ENCODE measurements at places on chromosomes 1 and 21.

DNA sequence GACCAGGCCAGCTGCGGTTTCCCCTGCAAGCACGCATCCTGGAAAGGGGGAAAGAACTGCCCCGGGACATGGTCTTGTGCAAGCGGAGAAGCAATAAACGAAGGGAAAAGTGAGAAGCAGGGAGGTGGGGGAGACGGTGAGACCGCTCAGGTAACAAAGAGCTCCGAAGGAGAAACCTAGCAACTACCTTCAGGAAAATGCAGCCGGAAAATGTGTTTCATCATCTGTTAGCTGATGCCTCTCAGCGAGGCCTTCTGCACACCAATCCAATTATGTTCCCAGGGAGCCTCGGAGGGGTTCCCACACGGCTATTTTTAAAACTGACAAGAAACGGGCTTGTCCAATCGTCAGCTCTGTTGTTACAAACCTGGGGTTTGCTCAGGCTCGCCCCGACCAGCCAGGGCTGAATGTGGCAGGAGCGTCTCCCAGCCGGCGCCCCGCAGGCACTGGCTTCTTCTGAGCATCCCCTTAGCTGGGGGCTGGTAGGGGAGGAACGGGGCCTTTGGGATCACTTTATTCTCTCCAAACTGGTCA is 3.4 kb downstream of the RIPK4 start:
- peaks cover 47% of the 10 kb centered on the region for H3K4me1 ChIP-seq
- H3K36me3 ChIP-seq: no peaks in the 10 kb centered on the region
- peaks cover 87% of the 10 kb centered on the region for H3K27me3 ChIP-seq
- H3K27ac ChIP-seq: no peak overlapping the region

DNA sequence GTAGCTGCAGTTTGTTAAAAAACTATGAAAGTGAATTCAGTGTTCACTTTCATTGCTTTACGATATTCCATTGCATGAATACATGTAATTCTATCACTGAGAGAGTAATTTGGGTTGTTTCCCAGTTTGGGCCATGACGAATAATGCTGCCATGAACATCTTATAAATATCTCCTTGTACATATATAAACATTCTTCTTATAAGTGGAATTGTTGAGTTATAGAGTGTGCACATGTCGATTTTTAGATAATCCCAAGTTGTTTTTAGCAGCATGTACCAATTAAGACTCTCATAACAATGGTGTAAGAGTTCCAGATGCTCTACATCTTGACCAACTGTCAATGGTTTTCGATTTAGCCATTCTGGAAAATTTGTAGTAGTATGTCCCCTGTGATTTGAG is 40.9 kb downstream of the ALG6 start:
- DNase-seq: no peak
- peaks cover 7% of the 10 kb centered on the region for H3K4me1 ChIP-seq
- H3K4me3 ChIP-seq: no peak overlapping the region
- H3K27me3 ChIP-seq: no peaks in the 10 kb centered on the region
- peaks cover 11% of the 10 kb centered on the region for H3K36me3 ChIP-seq

DNA sequence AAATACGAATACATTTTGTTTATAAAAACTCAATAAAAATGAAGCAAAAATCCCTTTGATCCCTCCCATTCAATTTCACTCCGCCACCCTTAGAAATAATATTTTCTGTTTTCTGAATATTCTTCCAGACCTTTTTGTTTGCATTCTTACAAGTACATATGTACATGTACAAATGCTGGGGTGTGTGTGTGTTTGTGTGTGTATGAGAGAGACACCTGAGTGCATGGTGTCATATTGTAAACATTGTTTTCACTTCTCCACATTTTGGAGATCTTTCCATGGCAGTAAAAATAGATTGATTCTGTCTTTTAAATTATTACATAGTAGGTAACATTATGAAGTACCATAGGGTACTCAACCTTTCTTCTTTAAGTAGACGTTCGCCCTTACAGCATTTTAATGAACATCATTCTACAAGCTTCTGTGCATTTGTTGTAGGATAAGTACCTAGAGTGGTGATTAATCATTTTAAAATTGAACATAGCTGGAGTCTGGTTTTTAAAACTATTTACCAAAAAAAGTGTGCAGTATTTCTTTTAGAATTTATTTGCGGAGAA is 1.3 kb upstream of the MPC2 start:
- H3K4me1 ChIP-seq: peaks cover 17% of the 10 kb centered on the region
- no peaks in the 10 kb centered on the region for H3K27me3 ChIP-seq
- H3K36me3 ChIP-seq: no peaks in the 10 kb centered on the region
- DNase-seq: no peak

- no peak for DNase-seq
- no peaks in the 10 kb centered on the region for H3K36me3 ChIP-seq
- H3K4me3 ChIP-seq: no peak overlapping the region
- no peak overlapping the region for H3K27ac ChIP-seq
- H3K27me3 ChIP-seq: no peaks in the 10 kb centered on the region
These were observed 46.9 kb downstream of the SLX9 start for GRCh38 chr21:44986471-44987291.

DNA sequence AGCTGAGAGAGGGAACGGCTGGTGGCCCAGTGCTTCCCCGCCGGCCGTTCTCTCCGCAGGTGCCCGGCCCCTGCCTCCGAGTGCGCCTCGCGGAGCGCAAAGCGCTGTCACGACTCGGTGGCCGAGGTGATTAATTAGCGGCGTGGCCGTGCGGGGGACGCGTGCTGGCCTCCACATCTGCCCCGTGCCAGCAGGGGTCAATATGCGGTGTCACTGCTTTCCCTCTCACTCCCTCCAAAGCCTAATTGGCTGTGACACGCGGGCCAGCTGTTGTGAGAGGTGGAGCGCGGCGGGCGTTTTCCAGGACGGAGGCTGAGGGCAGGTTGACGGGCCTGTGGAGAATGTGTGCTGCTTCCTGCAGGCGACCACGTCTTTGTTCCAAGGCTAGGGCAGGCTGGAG is 239.0 kb downstream of the LMX1A start:
- no peaks in the 10 kb centered on the region for H3K36me3 ChIP-seq
- H3K27me3 ChIP-seq: peaks cover 84% of the 10 kb centered on the region
- peak; percentile 77 for DNase-seq
- no peak overlapping the region for H3K27ac ChIP-seq
- H3K4me3 ChIP-seq: peak overlapping the region; percentile 43

- no peaks in the 10 kb centered on the region for H3K27me3 ChIP-seq
- no peaks in the 10 kb centered on the region for H3K36me3 ChIP-seq
- H3K4me3 ChIP-seq: no peak overlapping the region
- DNase-seq: no peak
These were observed 24.4 kb downstream of the ZBTB17 start for GRCh38 chr1:15951341-15952153.

GRCh38 chr1:162248854-162249535 is 127.7 kb downstream of the SPATA46 start:
- H3K4me3 ChIP-seq: peak overlapping the region; percentile 23
- H3K27ac ChIP-seq: no peak overlapping the region
- no peaks in the 10 kb centered on the region for H3K27me3 ChIP-seq
- H3K4me1 ChIP-seq: peaks cover 33% of the 10 kb centered on the region
- H3K36me3 ChIP-seq: no peaks in the 10 kb centered on the region

GRCh38 chr1:37989361-37989930 is 376 bp downstream of the SF3A3 start:
- H3K27me3 ChIP-seq: no peaks in the 10 kb centered on the region
- peak overlapping the region; percentile 98 for H3K4me3 ChIP-seq
- H3K36me3 ChIP-seq: peaks cover 6% of the 10 kb centered on the region
- DNase-seq: peak; percentile 75
- peak overlapping the region; percentile 49 for H3K27ac ChIP-seq

GRCh38 chr1:2103266-2103900 is 53.2 kb downstream of the PRKCZ start:
- H3K4me3 ChIP-seq: no peak overlapping the region
- no peak for DNase-seq
- H3K4me1 ChIP-seq: no peaks in the 10 kb centered on the region

- H3K4me3 ChIP-seq: no peak overlapping the region
- peaks cover 2% of the 10 kb centered on the region for H3K4me1 ChIP-seq
- DNase-seq: no peak
- no peaks in the 10 kb centered on the region for H3K36me3 ChIP-seq
- H3K27ac ChIP-seq: no peak overlapping the region
These were observed 2220.5 kb downstream of the NCAM2 start for GRCh38 chr21:23218667-23219066.

GRCh38 chr1:232880354-232880753 is 70.1 kb upstream of the NTPCR start:
- H3K4me1 ChIP-seq: no peaks in the 10 kb centered on the region
- no peak overlapping the region for H3K27ac ChIP-seq
- H3K36me3 ChIP-seq: no peaks in the 10 kb centered on the region
- DNase-seq: peak; percentile 40

- H3K36me3 ChIP-seq: no peaks in the 10 kb centered on the region
- H3K27me3 ChIP-seq: no peaks in the 10 kb centered on the region
- H3K4me1 ChIP-seq: peaks cover 4% of the 10 kb centered on the region
- H3K27ac ChIP-seq: no peak overlapping the region
These were observed 1.2 kb downstream of the MFN2 start for GRCh38 chr1:11981378-11982009.

DNA sequence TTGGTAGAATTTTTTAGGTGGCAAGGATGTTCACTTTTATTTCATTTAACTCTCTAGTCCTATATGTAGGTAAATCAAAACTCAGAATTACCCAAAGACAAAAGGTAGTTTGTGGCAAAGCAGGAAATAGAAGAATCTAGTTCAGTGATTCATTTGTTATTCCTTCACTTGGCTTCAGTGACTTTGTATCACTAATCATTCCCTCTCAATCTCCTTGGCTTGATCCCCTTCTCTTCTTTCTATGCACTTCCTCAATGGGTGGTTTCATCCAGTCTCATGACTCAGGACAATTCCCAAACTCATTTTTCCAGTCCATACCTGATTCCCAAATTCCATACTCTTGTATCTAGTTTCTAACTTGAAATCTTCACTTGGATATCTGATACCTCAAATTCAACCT is 64.9 kb downstream of the PRKACB start:
- H3K27ac ChIP-seq: no peak overlapping the region
- no peaks in the 10 kb centered on the region for H3K27me3 ChIP-seq
- peaks cover 5% of the 10 kb centered on the region for H3K36me3 ChIP-seq

- H3K27me3 ChIP-seq: no peaks in the 10 kb centered on the region
- peaks cover 13% of the 10 kb centered on the region for H3K4me1 ChIP-seq
- no peaks in the 10 kb centered on the region for H3K36me3 ChIP-seq
- no peak overlapping the region for H3K27ac ChIP-seq
These were observed 27.2 kb downstream of the C8B start for GRCh38 chr1:56938646-56939045.

GRCh38 chr1:87155170-87155569 is 173.5 kb upstream of the LMO4 start:
- H3K27me3 ChIP-seq: no peaks in the 10 kb centered on the region
- no peaks in the 10 kb centered on the region for H3K36me3 ChIP-seq
- no peak for DNase-seq
- peaks cover 27% of the 10 kb centered on the region for H3K4me1 ChIP-seq

GRCh38 chr21:34807146-34807880 is 138.5 kb downstream of the CLIC6 start:
- H3K27ac ChIP-seq: no peak overlapping the region
- no peaks in the 10 kb centered on the region for H3K27me3 ChIP-seq
- H3K4me1 ChIP-seq: peaks cover 8% of the 10 kb centered on the region
- DNase-seq: no peak
- H3K4me3 ChIP-seq: no peak overlapping the region

- no peaks in the 10 kb centered on the region for H3K36me3 ChIP-seq
- no peaks in the 10 kb centered on the region for H3K4me1 ChIP-seq
- H3K27me3 ChIP-seq: no peaks in the 10 kb centered on the region
These were observed 5.3 kb upstream of the MROH9 start for GRCh38 chr1:170929835-170930554.

DNA sequence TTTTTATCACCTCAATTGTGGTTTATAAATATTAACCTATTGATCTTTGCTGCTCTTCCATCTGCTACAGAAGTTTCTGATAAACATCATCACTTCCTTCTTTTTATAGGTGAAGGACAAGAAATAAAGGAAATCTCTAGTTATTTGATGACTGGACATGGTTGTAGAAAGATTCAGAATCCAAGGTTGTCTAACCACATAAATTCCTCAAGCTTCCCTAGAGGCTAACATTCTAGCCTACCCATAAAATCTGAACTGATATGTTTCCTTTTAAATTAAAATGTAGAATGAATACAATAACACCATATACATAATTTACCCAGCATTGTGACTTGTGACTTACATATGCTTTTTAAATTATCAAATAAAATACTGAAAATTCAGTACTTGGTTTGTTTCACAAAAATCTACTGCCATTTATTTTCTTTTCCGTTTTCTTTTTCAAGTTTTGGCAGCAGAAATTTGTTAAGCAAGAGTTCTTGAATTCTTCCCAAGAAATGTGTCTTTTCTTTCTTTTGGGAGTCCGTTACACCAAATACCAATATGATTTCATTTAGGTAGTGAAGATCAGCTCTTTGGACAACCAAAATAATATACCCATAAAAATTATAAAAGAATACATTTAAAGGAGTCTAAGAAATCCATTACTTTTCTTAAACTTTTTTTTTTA is 513.2 kb upstream of the ADGRL2 start:
- no peak overlapping the region for H3K4me3 ChIP-seq
- DNase-seq: no peak
- peaks cover 7% of the 10 kb centered on the region for H3K4me1 ChIP-seq

GRCh38 chr1:12552951-12553921 is 64.8 kb downstream of the DHRS3 start:
- H3K27me3 ChIP-seq: no peaks in the 10 kb centered on the region
- peak; percentile 20 for DNase-seq
- H3K27ac ChIP-seq: no peak overlapping the region
- H3K36me3 ChIP-seq: no peaks in the 10 kb centered on the region
- peaks cover 17% of the 10 kb centered on the region for H3K4me1 ChIP-seq
- H3K4me3 ChIP-seq: no peak overlapping the region

DNA sequence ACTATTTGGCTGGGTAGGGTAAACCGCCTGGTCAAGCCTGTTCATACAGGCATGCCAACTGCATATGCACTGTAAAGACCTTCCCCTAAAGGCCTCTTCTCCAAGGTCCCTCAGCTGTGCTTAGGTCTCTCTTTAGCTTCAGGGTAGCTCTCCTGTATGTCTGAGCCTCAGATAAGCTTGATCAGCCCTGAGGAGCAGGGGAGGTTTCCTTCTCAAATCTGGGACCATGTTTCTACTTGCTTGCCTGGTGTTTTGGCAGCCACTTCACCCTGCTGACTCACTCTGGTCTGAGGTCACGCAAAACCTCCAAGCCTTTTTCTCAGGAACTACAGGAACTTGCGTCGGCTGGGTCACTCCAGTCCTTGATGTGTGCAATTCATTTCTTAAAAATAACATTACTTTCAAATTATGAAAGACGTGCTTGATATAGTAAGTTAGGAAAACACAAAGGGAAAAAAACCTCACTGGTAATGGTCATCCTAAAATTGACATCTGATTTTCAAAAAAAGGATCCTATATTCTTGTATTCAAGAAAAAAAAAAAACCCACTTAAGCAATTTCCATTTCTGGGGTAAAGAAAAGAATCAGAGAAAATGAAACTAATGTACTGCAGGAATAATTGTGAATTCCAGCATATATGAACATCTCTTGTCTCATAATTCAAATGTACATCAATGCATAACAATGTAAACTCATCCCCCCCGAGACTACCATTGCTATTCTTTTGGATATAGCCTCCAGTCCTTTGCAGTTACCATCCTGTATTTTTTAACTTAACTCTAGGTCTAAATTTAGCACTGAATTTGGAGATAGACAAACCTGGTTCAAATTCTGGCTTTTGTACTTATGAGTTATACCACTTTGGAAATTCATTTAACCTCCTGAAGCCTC is 24.8 kb upstream of the RNF19B start:
- H3K36me3 ChIP-seq: no peaks in the 10 kb centered on the region
- H3K4me3 ChIP-seq: no peak overlapping the region
- H3K4me1 ChIP-seq: peaks cover 13% of the 10 kb centered on the region
- H3K27ac ChIP-seq: no peak overlapping the region

All from neural progenitor cell (in vitro differentiated cells).